ENCODE measurements at places on chromosomes 13 and 19.

- DNase-seq = no peak
These were observed 58.4 kb downstream of the RASA3 start for GRCh38 chr13:114073881-114074612.

DNA sequence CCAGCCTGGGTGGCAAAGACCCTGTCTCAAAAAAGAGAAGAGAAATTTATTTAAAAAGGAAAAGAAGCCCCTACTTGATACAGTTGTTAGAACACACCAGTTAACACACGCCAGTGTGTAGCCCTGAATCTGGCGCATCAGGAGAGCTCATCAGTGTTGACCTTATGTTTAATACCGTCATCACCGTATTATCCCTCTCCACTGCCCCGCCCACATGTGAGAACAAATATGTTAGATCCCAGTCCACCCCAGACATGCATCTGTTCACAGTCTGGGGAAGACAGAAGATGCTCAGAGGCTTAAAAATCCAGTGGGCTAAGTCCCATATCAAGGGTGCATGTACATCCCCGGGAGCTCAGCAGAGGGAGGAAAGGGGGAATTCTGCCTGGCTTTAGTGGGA is 155.2 kb downstream of the DPF1 start:
- no peak for DNase-seq

- no peak for DNase-seq
These were observed 15.2 kb downstream of the UPF1 start for GRCh38 chr19:18846862-18847548.

- DNase-seq = no peak
These were observed 198.6 kb downstream of the DCT start for GRCh38 chr13:94280845-94281244.

DNA sequence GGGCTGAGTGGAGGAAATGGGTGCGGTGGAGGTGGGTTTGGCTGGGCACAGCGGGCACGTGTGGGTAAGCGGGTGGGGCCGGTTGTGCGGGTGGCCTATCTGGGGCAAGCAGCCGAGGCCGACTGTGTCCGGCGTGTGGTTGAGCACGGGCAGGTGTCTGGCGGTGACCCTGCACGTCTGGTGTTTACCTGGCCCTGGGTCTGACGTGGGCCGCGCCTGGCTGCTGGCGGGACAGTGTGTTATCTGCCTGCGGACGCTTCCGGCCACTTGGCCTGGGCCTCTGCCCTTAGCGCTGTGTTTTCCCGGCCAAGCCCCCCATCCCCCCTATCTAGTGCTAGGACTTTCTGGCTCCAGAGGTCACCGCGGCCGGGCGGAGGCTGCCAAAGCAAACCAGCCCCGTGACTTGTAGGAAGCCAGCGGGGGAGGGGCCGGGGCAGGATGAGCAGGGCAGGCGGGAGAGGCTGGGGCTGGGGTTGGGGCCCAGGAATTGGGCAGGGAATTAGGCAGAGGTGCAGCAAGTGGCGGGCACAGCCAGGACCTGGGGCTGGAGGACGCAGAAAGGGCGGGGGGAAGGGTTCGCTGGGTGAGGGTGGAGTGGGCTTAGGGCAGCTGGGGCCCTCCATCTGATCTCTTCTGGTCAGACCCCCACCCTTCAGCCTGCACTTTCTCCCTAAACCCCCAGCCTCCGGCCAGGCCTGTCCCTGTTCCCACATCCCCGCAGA is 534 bp upstream of the HPN start:
- DNase-seq = no peak

- no peak for DNase-seq
These were observed 576.5 kb upstream of the SLITRK5 start for GRCh38 chr13:87094646-87095045.

GRCh38 chr19:17078036-17078919 is 2.7 kb downstream of the MYO9B start:
- DNase-seq = no peak

- DNase-seq = no peak
These were observed 2.5 kb downstream of the MAP1S start for GRCh38 chr19:17721821-17722220.

GRCh38 chr19:47002853-47003610 is 16.6 kb upstream of the NPAS1 start:
- no peak for DNase-seq

- DNase-seq = no peak
These were observed 43.5 kb downstream of the GGACT start for GRCh38 chr13:100544866-100545683.

- DNase-seq = no peak
These were observed 261.3 kb downstream of the LMO7 start for GRCh38 chr13:75897386-75897785.

DNA sequence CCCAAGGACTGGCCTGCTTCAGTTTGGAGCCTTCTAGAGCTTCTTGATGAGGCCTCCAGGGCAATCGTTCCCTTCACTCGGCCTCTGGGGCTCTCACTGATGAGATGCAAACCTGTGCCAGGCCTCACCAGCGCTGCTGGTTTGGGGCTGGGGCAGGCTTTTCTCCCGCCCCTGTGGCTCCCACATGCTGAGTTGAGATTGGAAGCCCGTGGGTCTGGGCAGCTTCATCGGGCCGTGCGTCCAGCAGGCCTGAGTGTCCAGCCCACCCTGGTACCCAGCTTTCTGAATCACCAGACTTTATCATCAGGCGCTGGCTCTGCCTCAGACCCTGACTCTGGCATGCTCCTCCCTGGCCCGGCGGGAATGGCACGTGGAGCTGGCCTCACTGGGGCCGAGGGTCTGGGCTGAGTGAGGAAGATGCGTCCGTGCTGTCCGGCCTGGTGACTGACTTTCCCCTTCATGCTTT is 4.3 kb downstream of the CALM3 start:
- DNase-seq = no peak

- DNase-seq = no peak
These were observed 206.3 kb downstream of the FOXO1 start for GRCh38 chr13:40460116-40460515.

DNA sequence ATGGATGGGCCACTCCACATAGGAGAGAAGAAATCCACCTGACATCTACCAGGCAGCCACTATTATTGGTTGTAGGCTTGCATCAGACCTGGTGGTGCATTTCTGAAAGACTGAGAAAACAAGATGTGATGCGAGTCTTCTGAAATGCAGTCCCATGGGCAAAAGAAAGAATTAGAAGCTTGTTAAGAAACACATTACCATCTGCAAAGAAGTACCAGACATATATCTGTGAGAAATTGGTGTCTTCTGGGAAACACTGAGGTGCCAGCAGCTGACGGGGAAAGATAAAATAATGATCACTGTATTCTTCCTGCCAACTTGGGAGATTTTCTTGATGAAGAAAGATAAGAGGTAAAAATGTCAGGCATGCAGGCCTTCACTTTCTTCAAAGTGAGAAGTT is 14.4 kb downstream of the AMER2 start:
- no peak for DNase-seq

DNA sequence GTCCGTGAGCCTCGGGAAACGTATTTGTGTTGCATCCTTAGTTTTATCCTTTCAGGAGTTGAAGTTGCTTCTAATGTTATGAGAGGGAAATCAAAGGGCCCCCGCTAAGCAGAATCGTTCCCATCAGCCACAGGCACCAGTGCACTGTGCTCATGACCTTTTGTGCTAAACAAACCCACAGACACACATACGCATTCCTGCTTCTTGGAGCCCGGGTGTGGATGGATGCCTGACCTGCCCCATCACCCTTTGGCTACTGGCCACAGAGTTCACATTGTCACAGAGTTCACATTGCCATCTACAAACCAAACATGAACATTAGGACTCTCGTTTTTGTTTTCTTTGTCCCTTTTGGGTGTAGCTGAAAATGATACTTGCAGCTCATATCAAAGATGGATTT is 47.2 kb downstream of the CHST8 start:
- no peak for DNase-seq

- DNase-seq = no peak
These were observed 87.5 kb upstream of the KLF12 start for GRCh38 chr13:74221752-74222151.

GRCh38 chr19:56094449-56094848 is 26.6 kb downstream of the ZNF787 start:
- DNase-seq = no peak

GRCh38 chr19:18507727-18508440 is 14.0 kb downstream of the ELL start:
- DNase-seq = no peak

GRCh38 chr19:15264061-15264932 is 32.0 kb upstream of the EPHX3 start:
- DNase-seq = no peak

DNA sequence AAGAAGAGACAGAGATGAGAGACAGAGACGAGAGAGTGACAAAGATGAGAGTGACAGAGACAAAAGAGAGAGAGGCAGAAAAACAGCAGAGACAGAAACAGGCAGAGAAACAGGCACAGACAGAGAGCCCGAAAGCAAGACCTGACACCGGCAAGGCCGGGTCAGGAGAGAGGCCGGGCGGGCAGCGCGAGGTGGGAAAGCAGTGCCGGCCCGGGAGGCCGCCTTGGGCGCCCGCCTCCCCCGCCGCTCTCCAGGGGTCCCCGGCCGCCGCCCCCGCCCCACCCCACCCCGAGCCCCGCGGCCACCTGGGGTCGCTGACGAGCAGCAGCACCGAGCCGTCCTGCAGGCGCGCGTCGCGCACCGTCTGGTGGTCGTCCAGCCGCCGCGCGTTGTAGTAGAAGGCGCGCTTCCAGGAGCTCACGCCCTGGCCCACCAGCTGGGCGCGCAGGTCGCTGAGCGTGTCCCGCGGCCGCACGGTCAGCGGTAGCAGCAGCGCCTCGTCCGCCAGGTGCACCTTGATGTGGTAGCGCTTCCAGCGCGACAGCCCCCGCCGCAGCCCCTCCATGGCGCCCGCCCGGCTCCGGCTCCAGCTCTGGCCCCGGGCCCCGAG is at the start of gene TINCR:
TSS of gene TINCR (minus strand) at position 594 of the 610 bp plus-strand sequence.
- no peak for DNase-seq

GRCh38 chr19:7942981-7943443 is 454 bp downstream of the TIMM44 start:
- no peak for DNase-seq

DNA sequence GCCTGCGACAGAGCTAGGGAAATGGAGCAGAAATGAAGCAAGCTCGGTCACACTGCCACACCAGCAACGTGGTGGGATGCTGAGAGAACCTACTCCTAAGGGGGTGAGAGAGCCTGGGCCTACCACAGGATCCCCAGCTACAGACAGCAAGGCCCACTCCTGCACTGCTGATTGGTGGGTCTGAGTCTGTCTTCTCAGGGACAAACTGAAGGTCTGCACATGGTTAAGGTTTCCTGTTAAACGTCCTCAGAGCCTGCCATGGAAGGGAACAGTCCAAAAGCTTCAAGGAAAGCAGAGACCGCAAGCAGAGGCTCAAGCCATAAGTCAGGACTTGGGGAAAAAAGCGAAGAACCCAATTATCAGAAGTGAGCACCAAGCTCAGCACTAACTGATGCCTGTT is 53.5 kb upstream of the MED4 start:
- no peak for DNase-seq

DNA sequence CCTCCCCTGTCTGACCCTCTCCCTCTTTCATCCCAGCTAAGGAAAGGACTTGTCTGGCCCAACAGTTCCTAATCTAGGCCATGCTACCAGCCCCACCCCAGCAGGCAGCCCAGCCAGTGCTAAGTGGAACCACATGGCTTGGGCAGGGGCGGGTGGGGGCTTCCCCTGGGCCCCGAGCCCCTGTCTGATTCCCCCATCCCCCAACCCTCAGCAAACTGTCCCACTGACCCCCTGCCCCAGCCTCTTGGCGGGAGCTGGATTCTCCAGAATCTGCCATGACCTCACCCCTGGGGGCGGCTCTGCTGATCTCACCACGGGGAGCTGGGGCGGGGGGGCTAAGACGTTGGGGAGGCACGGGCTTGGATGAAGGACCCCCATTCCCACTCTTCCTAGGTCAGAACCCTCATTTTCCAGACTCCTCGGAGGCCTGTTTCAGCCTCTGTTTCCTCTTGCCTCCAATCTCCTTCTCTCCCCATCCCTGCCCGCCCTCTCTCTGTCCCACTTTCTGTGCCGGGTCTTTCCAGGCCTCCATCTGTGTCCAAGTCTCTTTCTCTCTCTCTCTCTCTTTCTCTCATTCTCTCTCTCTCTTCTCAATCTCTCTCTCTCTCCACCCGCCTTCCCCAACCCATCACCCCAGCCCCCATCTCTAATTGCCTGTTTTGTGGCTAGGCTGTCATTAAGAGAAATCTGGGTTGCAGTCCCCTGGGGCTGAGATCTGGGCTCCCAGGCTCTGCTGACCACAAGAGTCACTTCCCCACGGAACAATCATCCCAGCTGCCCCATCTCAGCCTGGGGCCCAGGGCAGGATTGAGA is 2.7 kb downstream of the COL5A3 start:
- no peak for DNase-seq

- DNase-seq = no peak
These were observed at the start of gene FUT6 for GRCh38 chr19:5839065-5840017. Gene FUT6 (minus strand): TSS chr19:5839702. CDS start chr19:5832567, 7,135 bp downstream.

DNA sequence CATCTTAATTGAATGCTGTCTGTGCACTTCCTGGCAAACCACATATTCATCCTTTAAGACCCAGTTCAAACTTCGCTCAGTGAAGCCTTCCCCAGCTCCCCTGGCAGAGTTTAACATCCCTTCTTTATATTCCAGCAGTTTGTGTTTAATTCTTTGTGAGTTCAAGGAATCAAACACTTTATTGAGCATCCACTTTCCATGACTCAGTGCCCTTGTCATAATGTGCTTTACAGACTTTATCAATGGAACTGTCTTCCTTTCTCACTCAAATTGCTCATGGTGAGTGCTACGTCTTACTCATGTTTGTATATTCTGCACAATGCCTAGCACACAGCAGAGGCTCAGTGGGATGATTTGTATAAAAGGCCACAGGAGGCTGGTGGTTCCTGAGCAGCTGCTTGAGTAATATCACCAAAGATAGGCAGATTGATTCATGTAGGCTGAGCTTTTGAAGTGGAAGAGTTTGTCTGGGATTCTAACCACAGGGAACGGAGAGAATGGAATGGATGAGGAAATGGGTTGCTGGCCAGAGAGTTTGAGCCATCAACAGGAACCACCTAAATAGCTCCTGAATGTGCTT is 44.2 kb downstream of the SERTM1 start:
- no peak for DNase-seq

- DNase-seq = no peak
These were observed 670.5 kb upstream of the ARGLU1 start for GRCh38 chr13:107238262-107238981.

GRCh38 chr13:32135056-32135390 is 103.4 kb downstream of the FRY start:
- no peak for DNase-seq

GRCh38 chr13:32910530-32910929 is 105.7 kb upstream of the KL start:
- no peak for DNase-seq
